ENCODE measurements at places on chromosomes 2 and 18.

- DNase-seq: no peak
- H3K4me3 ChIP-seq: no peak overlapping the region
- H3K36me3 ChIP-seq: no peaks in the 10 kb centered on the region
- no peak overlapping the region for H3K27ac ChIP-seq
Observed at GRCh38 chr18:32878436-32878835, 105.6 kb upstream of the KLHL14 start.

GRCh38 chr2:237291138-237291792 is 122.7 kb downstream of the COL6A3 start:
- no peak overlapping the region for H3K4me3 ChIP-seq
- no peaks in the 10 kb centered on the region for H3K4me1 ChIP-seq
- H3K36me3 ChIP-seq: no peaks in the 10 kb centered on the region
- DNase-seq: peak; percentile 7
- no peak overlapping the region for H3K27ac ChIP-seq

GRCh38 chr2:32804205-32804604 is 142.5 kb upstream of the LTBP1 start:
- no peak overlapping the region for H3K4me3 ChIP-seq
- no peaks in the 10 kb centered on the region for H3K27me3 ChIP-seq
- H3K4me1 ChIP-seq: no peaks in the 10 kb centered on the region
- DNase-seq: no peak
- no peaks in the 10 kb centered on the region for H3K36me3 ChIP-seq
- H3K27ac ChIP-seq: no peak overlapping the region

GRCh38 chr2:55102056-55102812 is 52.0 kb upstream of the RTN4 start:
- H3K4me3 ChIP-seq: no peak overlapping the region
- H3K27ac ChIP-seq: no peak overlapping the region
- H3K27me3 ChIP-seq: no peaks in the 10 kb centered on the region
- H3K4me1 ChIP-seq: no peaks in the 10 kb centered on the region
- no peaks in the 10 kb centered on the region for H3K36me3 ChIP-seq

GRCh38 chr2:209638346-209638745 is 133.3 kb upstream of the UNC80 start:
- H3K27ac ChIP-seq: no peak overlapping the region
- H3K4me1 ChIP-seq: no peaks in the 10 kb centered on the region
- H3K4me3 ChIP-seq: no peak overlapping the region
- DNase-seq: no peak

DNA sequence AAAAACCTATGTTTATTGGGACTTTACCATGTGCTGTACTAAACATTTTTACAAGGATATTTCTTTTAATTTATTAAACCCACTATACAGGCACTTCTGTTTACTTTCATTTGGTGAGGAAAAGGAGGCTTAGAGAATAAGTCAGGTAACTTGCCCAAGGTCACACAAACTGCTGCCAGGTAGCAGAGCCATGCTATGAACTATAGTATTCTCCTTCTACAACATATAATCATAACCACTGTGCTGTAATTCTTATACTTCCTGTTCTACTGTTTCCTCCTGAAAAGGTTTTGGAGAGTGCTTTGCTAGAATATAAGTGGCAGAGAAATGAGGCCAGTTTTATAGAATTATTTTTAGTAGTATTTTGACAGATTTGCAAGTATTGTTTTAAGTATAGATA is 29.5 kb downstream of the SLC39A10 start:
- H3K4me3 ChIP-seq: no peak overlapping the region
- no peaks in the 10 kb centered on the region for H3K36me3 ChIP-seq
- H3K4me1 ChIP-seq: peaks cover 25% of the 10 kb centered on the region
- no peak overlapping the region for H3K27ac ChIP-seq
- no peak for DNase-seq

- no peak overlapping the region for H3K4me3 ChIP-seq
- H3K27ac ChIP-seq: no peak overlapping the region
- H3K4me1 ChIP-seq: no peaks in the 10 kb centered on the region
Observed at GRCh38 chr2:30759481-30759880, 47.8 kb downstream of the CAPN13 start.

- DNase-seq: no peak
- no peaks in the 10 kb centered on the region for H3K4me1 ChIP-seq
- H3K36me3 ChIP-seq: no peaks in the 10 kb centered on the region
- H3K4me3 ChIP-seq: no peak overlapping the region
- no peak overlapping the region for H3K27ac ChIP-seq
Observed at GRCh38 chr2:101241158-101241557, 11.5 kb upstream of the CNOT11 start.

GRCh38 chr18:76546436-76546835 is 51.4 kb upstream of the ZNF516 start:
- no peaks in the 10 kb centered on the region for H3K27me3 ChIP-seq
- no peak overlapping the region for H3K4me3 ChIP-seq
- DNase-seq: no peak
- no peaks in the 10 kb centered on the region for H3K4me1 ChIP-seq

DNA sequence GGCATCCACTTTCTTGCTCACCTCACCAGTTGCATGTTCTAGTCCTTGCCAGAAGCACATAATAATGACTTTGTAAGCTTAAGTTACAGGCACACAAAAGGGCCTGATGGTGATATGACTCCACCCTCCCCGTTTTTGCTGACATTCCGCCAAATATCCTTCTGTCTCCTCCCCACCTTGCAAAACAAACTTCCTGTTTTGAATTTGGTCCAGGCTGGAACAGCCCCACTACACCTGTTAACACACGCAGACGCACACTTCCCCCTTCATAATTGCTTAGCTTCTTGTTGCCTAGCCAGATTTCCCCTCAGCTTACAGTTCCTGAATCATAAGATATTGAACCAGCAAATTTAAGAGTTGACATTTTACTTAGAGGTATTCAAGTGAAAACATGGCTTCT is at the start of gene MGAT5:
Gene MGAT5, plus strand, starts transcription at position 269 of the 400 bp plus-strand sequence. CDS start 332 bp downstream, outside the sequence.
- H3K27ac ChIP-seq: no peak within 1 kb of the TSS
- H3K36me3 ChIP-seq: no peaks in the 10 kb centered on the region
- no peaks in the 10 kb centered on the region for H3K27me3 ChIP-seq
- no peak within 1 kb of the TSS for H3K4me3 ChIP-seq

DNA sequence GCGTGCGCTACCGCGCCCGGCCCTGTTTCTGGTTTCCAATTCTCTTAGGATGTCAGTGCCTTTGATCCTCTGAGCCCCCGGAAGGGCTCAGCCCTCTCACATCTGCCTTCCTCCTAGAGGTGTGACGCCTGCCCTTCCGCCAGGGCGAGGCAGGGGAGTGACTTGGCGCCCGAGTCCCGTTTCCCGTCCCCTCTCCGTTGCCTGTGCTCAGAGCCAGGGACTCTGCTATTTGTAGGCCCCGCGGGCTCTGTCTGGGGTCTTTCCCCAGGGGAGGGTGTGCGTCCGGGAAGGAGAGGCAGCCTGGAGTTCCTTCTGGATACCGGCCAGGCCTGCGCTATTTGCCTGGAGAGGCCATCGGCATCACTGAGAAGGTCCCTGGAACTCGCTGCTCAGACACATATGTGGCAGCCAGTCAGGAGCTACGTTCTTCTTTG is 103.7 kb upstream of the TAF1B start:
- no peaks in the 10 kb centered on the region for H3K27me3 ChIP-seq
- peak; percentile 54 for DNase-seq
- H3K27ac ChIP-seq: peak overlapping the region; percentile 62
- H3K4me1 ChIP-seq: peaks cover 49% of the 10 kb centered on the region

GRCh38 chr2:10646153-10646552 is 43.6 kb downstream of the NOL10 start:
- H3K27ac ChIP-seq: no peak overlapping the region
- no peaks in the 10 kb centered on the region for H3K27me3 ChIP-seq
- H3K4me3 ChIP-seq: no peak overlapping the region
- DNase-seq: no peak
- no peaks in the 10 kb centered on the region for H3K4me1 ChIP-seq

- H3K4me1 ChIP-seq: no peaks in the 10 kb centered on the region
- H3K27ac ChIP-seq: no peak overlapping the region
- H3K4me3 ChIP-seq: no peak overlapping the region
Observed at GRCh38 chr2:212596688-212597087, 58.1 kb upstream of the ERBB4 start.

DNA sequence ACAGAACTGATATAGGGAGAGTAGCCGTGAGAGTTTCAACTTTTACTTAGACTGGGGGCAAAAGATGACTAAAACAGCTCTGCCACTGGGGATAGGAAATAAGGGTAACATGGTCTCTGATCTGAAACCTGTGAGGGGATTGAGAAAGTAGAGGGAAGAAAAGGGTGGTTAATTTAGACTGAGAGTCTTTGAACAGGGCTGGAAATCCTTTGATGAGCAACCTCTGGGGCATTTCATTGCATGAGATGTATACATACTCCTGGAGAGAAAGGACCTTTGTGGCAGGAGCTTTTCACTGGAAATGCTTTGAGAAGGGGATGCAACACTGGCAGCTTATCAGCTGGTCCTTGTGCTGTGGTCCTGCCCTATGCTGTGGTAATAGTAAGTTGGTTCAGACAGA is 9.4 kb downstream of the GALNT1 start:
- no peak overlapping the region for H3K27ac ChIP-seq
- H3K4me1 ChIP-seq: no peaks in the 10 kb centered on the region
- DNase-seq: no peak
- no peaks in the 10 kb centered on the region for H3K27me3 ChIP-seq

DNA sequence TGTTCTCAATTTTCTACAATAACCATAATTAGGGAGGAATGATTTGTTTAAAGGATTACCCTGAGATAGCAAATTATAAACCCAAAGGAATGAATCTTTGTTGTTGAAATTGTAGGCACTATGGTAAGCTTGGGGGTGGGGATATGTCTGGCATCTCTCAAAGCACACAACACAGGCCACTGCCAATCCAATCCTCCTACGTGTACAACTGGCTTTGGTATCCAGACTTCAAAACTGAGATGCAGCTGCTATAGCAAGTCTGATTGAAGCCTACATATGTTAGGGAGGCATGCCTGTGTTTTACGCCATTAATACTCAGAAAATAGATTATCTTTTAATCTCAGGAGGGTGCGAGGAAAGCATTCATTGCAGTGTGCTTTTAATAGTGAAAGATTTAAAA is 5.9 kb upstream of the NCOA1 start:
- peaks cover 10% of the 10 kb centered on the region for H3K4me1 ChIP-seq
- no peaks in the 10 kb centered on the region for H3K36me3 ChIP-seq
- H3K27ac ChIP-seq: no peak overlapping the region
- DNase-seq: no peak

- H3K27ac ChIP-seq: no peak overlapping the region
- no peak overlapping the region for H3K4me3 ChIP-seq
- H3K4me1 ChIP-seq: no peaks in the 10 kb centered on the region
- DNase-seq: no peak
Observed at GRCh38 chr2:212173331-212173730, 365.3 kb downstream of the ERBB4 start.

- H3K27ac ChIP-seq: no peak overlapping the region
- H3K4me1 ChIP-seq: peaks cover 5% of the 10 kb centered on the region
- H3K36me3 ChIP-seq: no peaks in the 10 kb centered on the region
- H3K4me3 ChIP-seq: no peak overlapping the region
- no peaks in the 10 kb centered on the region for H3K27me3 ChIP-seq
Observed at GRCh38 chr18:3666526-3667254, 216.7 kb downstream of the TGIF1 start.

GRCh38 chr2:108585436-108585835 is 51.2 kb downstream of the LIMS1 start:
- H3K27me3 ChIP-seq: no peaks in the 10 kb centered on the region
- DNase-seq: no peak
- no peak overlapping the region for H3K4me3 ChIP-seq
- no peaks in the 10 kb centered on the region for H3K36me3 ChIP-seq
- no peak overlapping the region for H3K27ac ChIP-seq

- H3K27me3 ChIP-seq: no peaks in the 10 kb centered on the region
- no peak overlapping the region for H3K4me3 ChIP-seq
- H3K36me3 ChIP-seq: no peaks in the 10 kb centered on the region
- no peak for DNase-seq
Observed at GRCh38 chr2:215697003-215697402, 261.1 kb upstream of the FN1 start.

GRCh38 chr2:111957872-111958354 is 59.5 kb downstream of the MERTK start:
- DNase-seq: no peak
- H3K4me3 ChIP-seq: no peak overlapping the region
- H3K27ac ChIP-seq: no peak overlapping the region
- H3K36me3 ChIP-seq: no peaks in the 10 kb centered on the region

- no peaks in the 10 kb centered on the region for H3K36me3 ChIP-seq
- no peak for DNase-seq
Observed at GRCh38 chr2:19802086-19802841, 99.5 kb downstream of the TTC32 start.

DNA sequence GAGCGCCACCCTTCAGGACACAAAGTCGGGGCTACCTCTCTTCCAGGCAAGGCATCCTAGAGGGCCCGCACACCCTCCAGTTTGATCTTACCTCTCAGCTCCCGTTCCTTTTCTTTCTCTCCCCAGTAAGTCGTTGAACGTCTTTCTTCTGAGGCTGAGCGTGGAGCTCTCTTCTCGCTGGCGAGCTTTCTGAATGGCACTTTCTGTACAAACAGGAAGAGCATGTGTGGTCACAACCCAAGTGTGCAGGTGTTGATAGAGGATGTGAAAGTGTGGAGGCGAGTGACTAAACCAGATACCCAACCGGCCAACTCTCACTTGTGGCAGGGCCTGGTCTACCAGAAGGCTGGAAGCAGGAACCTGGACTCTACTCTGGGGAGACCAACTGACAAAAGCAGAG is at the start of gene AFF3:
Gene AFF3, minus strand, starts transcription at position 198 of the 400 bp plus-strand sequence. CDS start 38,136 bp downstream, outside the sequence.
- H3K4me1 ChIP-seq: peaks cover 6% of the 10 kb centered on the region

- no peak overlapping the region for H3K27ac ChIP-seq
- peaks cover 49% of the 10 kb centered on the region for H3K36me3 ChIP-seq
- H3K27me3 ChIP-seq: no peaks in the 10 kb centered on the region
- H3K4me3 ChIP-seq: no peak overlapping the region
- no peak for DNase-seq
- H3K4me1 ChIP-seq: no peaks in the 10 kb centered on the region
Observed at GRCh38 chr2:121343191-121343590, 58.2 kb upstream of the TFCP2L1 start.

DNA sequence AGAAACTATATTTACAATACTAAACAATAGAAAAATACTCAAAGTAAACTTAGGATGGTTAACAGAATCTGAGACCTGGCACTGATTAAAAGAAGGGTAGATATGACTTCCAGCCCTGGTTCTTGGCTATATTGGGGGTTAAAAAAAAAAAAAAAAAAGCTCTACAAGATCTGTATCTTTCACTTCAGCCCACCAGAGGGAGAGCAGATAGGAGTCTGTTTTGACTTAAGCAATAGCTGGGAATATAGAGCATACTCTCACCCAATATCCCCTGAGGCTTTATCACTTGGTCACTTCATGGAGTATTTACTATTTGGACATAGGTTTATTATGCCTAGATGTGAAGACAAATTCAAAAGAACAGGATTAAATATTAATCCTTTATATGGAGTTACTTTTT is 598.9 kb upstream of the LINC00305 start:
- H3K27me3 ChIP-seq: no peaks in the 10 kb centered on the region
- H3K36me3 ChIP-seq: no peaks in the 10 kb centered on the region
- no peaks in the 10 kb centered on the region for H3K4me1 ChIP-seq
- no peak overlapping the region for H3K4me3 ChIP-seq

GRCh38 chr2:579351-579886 is 97.8 kb downstream of the TMEM18 start:
- no peaks in the 10 kb centered on the region for H3K36me3 ChIP-seq
- H3K4me3 ChIP-seq: no peak overlapping the region
- H3K27me3 ChIP-seq: no peaks in the 10 kb centered on the region
- no peaks in the 10 kb centered on the region for H3K4me1 ChIP-seq
- no peak for DNase-seq

Data from CD4-positive, alpha-beta memory T cell (primary cell).